ENCODE measurements at places on chromosomes 6 and 20.

- no peak for DNase-seq
These were observed 137.9 kb downstream of the DLL1 start for GRCh38 chr6:170152989-170153388.

DNA sequence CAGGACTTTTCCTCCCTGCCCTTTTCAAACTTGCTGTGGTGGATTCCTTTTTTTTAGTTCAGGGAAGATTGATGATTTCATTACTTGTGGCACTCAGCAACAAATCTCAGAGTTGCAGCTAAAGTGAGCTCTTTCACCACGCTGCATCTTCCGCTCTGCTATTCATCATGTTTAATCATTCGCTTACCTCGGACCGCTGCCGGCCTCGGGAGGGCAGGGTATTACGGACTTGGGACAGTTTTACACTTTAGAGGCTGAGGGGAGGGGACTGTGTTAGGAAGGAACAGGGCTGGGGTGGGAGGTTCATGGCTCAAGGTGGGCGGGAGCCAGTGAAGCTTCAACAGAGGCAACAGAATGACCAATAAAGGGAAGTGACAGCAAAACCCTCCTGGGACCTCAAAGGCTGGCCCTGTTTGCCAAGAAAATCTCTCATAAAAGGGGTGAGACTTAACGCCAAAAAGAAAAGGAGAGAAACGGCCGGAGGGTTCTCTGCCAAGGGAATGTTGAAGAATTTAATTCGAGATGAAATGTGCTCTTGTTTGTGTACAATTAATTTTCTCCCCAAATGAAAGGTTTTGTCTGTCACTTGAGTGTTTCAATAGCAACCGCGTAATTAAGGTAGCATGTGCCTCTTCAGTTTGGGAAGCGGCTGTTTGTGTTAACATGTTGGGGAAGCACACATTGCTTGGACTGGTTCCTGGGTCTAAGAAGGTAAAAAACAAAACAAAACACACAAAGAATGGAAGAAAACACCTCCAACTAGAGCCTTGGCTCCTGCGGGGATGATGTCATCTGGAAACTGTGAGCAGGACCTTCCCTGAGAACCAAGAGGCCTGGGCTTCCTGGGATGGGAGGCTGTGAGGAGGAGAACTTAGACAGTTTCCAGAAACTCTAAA lies 72.5 kb upstream of the SULF2 start:
- DNase-seq = no peak

DNA sequence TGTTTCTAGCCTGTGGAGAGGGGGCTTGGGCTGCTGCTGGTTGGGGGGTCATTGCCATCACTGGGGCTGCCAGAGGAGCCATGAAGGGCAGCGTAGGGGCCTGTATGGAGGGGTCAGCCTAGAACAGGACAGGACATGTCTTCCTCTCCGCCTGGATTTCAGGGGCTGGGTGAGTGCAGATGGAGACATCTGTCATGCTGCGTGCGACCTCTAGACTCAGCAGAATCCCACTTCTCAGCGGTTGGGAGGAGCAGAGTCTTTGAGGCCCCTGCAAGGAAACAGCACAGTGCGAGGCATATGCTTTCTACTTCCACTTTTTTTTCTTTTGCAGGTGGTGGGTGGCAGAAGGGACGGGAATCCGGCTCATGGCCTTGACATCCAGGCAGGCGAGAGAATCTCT lies 67.9 kb downstream of the EZR start:
- DNase-seq = no peak

DNA sequence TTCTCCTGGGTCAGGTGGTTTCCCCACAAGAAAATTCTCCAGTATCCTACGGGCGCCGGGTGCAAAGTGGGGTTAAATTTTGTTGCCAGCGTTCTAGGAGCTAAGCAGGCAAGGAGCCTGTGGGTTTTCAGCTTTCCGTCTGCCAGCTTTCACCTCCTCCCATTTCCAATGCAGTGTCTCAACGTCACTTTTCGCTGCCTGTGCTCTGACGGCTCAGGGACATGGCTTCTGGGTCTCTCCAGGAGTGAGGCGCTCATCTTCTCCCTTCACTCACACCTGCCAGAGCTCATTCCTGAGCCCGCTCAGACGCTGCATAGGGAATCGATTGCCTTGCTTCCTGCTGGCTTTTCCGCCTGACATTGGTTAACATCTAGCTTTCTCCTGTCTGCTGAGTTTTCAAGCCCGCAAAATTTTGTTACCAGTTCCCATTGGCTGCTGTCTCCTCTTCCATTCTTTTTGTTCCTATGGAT lies 7.3 kb upstream of the NAA20 start:
- no peak for DNase-seq

- DNase-seq = no peak
These were observed 154.4 kb upstream of the STMND1 start for GRCh38 chr6:16947375-16948015.
